ENCODE measurements at places on chromosomes 3 and 15.
A peak's percentile ranks its signal among the peaks of the same experiment; 100 is the strongest.

DNA sequence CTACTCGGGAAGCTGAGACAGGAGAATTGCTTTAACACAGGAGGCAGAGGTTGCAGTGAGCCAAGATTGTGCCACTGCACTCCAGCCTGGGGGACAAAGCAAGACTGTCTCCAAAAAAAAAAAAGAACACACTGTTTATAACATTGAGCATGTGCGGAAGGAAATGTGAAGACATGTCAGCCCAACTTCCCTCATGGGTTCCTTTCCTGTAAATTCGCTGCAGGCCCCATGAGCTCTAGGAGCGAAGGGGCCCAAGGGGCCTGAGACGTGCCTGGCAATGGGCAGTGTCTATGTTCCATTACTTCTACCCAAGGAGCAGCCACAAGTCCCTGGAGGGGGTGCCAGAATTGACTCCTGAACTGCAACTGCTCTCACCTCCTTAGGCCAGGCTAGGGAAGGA lies 3.2 kb downstream of the PFKFB4 start:
- DNase-seq: no peak

DNA sequence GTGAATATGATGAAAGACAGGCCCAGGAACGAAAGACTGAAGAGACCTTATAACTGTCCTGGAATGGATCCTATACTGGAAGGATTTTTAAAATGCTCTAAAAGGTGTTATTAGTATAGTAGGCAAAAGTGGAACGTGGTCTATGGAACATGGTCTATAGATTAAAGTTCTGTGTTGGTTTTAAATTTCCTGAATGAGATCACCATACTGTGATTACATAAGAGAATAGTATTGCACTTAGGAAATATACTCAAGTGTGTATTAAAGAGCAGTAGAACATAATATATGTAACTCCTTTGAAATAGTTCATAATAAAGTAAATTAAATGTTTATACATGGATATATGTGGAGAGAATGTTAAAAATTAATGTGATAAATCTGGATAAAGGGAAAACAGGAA lies 68.2 kb downstream of the SPRED1 start:
- DNase-seq: no peak

DNA sequence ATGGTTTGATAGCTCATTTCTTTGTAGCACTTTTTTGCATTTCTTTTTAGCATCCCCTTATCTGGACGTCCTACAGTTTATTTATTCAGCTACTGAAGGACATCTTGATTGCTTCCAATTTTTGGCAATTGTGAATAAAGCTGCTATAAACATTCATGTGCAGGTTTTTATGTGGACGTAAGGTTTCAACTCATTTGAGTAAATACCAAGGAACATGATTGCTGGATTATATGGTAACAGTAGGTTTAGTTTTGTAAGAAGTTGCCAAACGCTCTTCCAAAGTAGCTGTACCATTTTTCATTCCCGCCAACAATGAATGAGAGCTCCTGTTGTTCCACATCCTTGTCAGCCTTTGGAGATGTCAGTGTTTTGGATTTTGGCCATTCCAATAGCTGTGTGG lies 29.5 kb upstream of the ACTL6A start:
- no peak for DNase-seq

GRCh38 chr3:194946091-194946490 lies 260.4 kb downstream of the FAM43A start:
- no peak for DNase-seq

DNA sequence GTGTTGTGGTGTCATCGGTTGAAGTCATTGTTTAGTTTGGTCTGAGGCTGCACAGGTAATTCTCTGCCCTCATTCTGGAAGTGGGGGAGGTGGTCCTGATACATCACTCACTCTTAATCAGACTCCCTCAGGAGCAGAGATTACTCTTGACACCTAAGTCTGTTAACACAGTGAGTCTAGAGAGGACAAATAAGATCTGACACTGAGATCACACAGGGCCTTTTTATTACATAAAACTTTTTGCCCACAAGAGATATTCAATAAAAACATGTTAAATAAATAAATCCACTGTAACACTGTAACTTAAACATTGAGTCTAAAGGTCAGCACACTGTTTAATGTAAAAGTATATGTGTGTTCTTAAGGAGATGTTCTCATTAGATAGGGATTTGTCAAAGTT lies 57.1 kb upstream of the MBNL1 start:
- no peak for DNase-seq

GRCh38 chr3:127065561-127066290 lies 82.8 kb downstream of the PLXNA1 start:
- no peak for DNase-seq

DNA sequence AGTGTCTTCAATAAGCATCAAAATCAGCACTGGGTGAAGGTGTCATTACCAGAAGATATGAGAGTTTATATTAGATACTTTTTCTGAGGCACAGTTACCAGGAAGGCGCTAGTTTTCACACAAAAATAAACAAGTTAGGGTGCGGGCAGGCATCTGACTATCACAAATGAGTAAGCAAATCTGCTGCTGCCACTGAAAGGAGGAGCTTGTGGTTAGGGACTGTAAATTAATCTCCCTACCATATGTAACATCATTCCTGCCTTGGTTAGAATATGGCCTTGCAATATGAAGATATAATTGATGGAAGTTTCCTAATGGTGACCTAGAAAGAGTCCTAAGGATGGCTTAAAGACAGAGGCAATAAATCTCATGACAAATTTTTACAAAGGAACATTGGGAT lies 19.5 kb upstream of the EID1 start:
- DNase-seq: peak; percentile 62

DNA sequence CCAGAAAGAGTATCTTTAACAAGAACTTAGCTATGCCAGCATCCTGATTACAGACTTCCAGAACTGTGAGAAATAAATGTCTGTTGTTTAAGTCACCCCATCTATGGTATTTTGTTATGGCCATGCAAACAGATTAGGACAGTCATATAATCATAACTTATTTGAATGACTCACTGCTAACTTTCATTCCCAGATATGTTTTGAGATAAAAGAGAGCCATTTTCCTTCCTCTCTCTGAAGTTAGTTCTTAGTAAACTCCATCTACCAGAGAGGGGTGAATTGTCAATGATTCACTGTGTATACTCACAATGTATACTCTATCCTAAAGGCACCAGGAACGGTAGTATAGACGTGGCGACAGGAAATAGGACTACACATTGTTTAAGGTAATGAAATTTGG lies 179.4 kb upstream of the DPH6 start:
- peak; percentile 68 for DNase-seq

DNA sequence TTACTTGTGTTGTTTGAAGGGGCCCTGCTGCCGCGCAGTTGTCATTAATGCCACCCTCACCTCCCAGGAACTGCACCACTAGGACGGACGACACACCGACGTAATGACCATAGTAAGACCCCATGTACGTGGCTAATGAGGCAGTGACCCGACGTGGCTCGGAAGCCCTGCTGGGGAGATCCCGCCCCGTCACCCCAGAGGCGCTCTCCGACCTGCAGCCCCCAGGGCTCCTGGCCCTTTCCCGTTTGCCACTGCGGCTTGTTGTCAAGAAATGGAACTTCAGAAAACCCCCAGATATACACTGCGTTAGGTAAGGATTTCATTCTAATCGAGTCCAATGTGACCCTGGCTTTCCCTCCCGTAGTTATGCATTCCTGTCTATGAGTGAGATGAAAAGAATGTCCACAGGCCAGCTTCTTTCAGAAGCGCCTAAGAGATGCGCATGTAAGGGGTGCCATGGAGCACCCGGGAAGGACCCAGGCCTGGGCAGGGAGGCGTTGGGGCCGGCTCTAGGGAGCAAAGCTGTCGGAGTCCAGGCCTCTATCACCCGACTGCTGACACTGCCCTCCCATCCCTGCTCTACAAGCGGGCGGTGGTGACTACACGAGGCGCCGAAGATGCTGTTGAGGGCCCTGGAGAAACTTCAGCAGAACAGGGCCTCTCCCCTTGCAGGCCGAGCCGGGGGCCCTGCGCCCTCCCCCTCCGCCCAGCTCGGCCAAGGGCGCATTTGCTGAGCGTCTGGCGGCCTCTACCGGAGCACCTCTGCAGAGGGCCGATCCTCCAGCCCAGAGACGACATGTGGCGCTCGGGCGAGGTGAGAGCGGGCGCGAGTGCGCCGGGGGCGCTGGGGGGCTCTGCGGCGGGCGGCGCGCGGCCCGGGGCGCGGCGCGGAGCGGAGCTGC lies at the start of gene GABRA5:
GABRA5 (plus strand) TSS at position 765 of the 902 bp plus-strand sequence. CDS start 2,187 bp downstream, outside the sequence.
- DNase-seq: no peak

GRCh38 chr3:139292192-139292591 lies 51.6 kb upstream of the MRPS22 start:
- DNase-seq: peak; percentile 55

- no peak for DNase-seq
Measured at GRCh38 chr3:122253581-122253980, 70.1 kb downstream of the CASR start.

- peak; percentile 67 for DNase-seq
Measured at GRCh38 chr3:161854232-161854771, 357.7 kb downstream of the OTOL1 start.

- peak; percentile 71 for DNase-seq
Measured at GRCh38 chr3:194137008-194137505, 1.1 kb downstream of the HES1 start.

GRCh38 chr15:80778621-80778963 lies 578 bp upstream of the CEMIP start:
- DNase-seq: no peak

DNA sequence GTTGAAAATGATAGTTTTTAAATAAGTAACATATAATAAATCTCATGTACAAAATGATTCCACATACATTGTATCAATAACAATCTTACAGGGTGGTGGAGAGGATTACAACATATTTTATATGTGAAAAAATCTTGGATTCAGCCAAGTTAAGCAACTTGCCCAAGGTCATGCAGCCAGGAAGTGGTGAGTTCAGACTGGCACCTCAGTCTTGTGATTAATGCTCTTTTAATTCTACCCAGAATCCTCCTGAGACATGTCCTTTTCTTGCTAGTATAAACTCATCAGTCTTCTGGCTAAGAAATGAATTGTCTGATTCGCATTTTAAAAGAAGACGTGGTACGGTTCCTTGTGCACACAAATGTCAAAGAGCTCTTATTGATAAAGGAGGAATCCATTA lies 4.5 kb upstream of the MYRIP start:
- DNase-seq: peak; percentile 28

DNA sequence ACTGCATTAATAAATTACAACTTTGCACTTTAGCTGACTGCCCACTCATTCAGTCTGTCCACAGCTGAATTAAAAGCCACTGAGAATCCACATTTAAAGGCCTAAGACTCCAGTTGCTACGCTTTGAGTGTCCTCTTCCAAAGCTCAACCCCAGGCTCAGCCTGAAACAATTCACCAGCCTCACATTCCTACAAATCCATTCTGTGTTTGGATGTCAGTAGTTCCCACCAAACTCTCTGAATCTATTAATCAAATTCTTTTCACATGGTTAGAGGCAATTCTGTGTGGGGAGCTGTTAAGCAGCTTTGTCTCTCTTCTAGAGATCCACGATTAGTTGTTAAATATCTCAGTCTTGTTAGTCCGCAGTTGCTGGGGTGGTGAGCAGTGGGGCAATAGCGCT lies 116.8 kb upstream of the UBE2E2 start:
- no peak for DNase-seq

DNA sequence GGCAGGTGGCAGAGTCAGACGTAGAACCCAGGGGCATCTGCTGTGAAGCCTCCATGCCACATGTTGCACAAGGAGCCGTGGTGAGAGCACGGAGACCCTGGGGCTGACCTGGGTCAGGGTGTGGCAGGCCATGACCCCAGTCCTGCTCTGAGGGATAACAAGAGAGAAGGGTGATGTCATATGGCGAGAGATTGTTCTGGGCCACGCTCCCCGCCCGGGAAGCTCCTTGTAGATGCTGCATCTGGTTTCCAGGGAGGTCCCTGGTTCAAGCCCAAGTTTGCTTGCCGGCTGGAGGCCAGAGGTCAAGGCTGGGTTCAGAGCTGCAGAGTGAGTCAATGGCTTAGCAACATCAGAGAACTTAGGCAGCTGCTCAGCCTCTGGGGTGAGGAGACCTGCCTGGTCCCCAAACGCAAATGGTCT lies 17.3 kb downstream of the FGD5 start:
- no peak for DNase-seq

DNA sequence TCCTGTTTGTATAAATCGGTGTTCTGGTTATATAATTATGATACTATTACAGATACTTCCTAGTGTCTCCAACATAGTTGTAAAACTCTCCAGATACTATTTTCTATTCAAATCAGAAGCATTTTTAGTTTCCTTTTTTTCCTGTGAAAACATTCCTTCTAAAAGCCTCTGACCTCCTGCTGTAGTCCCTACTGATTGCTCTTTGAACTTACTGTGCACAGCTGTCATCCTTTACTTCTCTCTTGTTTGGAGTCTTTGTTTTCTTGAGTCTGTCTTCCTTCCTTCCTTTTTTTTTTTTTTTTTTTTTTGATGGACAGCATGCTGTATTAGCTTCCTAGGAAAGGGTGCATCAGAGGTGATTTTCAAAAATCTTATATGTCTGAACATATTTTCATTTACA lies 28.9 kb downstream of the NR2C2 start:
- no peak for DNase-seq

- DNase-seq: no peak
Measured at GRCh38 chr3:146470425-146470990, 1.1 kb upstream of the PLSCR2 start.

DNA sequence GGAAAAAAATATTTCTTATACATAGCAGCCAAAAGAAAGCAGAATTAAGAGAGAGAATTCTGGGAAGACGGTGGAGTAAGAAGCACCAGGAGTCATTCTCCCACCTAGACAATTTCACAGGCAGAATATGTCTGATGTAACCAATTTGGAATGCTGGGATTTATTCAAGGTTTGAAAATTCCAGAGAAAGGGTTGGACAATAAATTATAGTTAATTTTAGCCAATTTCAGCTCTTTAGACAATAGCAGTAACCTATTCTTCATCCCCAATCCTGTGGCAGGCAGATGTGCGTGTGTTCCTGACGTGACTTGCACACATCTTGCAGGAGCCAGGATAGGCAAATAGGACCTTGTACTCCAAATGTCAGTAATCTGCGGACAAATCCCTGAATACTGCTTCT lies 541.0 kb upstream of the NAALADL2 start:
- no peak for DNase-seq

GRCh38 chr3:104952146-104952972 lies 414.4 kb upstream of the ALCAM start:
- DNase-seq: peak; percentile 86

GRCh38 chr3:151303751-151304150 lies 12.9 kb downstream of the GPR87 start:
- DNase-seq: no peak

DNA sequence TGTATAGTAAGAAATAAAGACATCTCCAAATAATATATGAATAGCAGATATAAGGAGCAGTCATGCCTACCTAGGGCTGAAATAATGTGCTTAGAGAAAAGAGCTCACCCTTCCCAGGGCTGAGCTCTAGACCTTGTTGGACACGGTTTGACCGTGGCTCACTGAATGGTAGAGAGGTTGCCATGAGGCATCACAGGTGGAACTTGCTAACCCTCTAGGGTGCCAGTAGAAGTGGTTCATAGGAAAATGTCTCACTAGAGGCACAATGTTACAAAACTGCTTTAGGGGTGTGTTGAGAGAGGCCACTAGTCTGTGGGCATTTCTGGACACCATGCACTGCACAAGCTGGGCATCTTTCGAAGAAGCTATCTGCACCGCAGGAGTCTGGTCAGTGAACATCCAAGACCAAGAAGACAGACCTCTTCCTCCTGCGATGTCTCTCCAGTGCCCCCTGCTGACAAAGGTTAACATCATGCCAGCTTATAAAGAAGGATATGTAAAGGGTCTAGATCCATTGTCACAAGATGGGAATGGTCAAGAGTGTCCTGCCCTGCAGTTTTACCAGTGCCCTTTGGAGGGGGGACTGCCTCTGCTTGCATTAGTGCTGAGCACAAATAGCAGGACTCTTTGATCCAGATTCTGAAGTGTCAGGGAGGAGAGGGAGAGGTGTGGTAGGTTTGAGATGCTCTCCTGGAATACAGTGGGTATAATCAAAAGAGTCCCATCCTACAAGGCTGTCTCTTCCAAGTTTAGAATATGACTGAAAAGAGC lies 266.8 kb downstream of the ZNF385D start:
- peak; percentile 80 for DNase-seq
